Esophagus squamous epithelium (tissue), 5 donors: ENCODE measurements at places on chromosomes 3 and 15. TPM values are rescaled to one million over a fixed set of nuclear protein-coding genes. Genes with fewer than 3 reads are reported as not detected.

DNA sequence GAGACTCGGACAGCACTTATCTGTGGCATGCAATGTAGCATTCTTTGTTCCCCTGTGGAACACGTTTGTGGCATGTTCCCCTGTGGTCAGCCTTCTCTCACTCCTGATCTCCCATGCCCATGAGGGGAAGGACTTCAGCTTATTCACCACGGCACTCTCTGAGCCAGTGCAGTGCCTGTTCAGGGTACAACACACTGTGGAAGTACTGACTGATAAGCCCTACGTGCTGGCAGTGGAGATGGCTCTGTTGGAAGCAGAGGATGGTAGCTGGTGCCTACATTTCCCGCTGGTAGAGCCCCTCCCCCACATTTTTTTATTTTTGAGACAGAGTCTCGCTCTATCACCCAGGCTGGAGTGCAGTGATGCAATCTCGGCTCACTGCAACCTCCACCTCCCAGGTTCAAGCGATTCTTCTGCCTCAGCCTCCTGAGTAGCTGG, 43.5 kb upstream of the ETV5 start:
- H3K27ac ChIP-seq = no peak overlapping the region
- no peak overlapping the region for H3K4me3 ChIP-seq
- no peaks in the 10 kb centered on the region for H3K27me3 ChIP-seq
- no peaks in the 10 kb centered on the region for H3K36me3 ChIP-seq

GRCh38 chr15:76382987-76383728, 46.6 kb downstream of the ISL2 start:
- H3K27ac ChIP-seq = no peak overlapping the region
- H3K4me1 ChIP-seq = no peaks in the 10 kb centered on the region
- no peak overlapping the region for H3K4me3 ChIP-seq

- H3K27ac ChIP-seq = peak overlapping the region; percentile 93
- H3K4me1 ChIP-seq = peaks cover 22% of the 10 kb centered on the region
- H3K36me3 ChIP-seq = peaks cover 94% of the 10 kb centered on the region
- no peak for DNase-seq
- no peak overlapping the region for H3K4me3 ChIP-seq
- H3K27me3 ChIP-seq = no peaks in the 10 kb centered on the region
Measured at GRCh38 chr15:90219421-90220141, 14.2 kb downstream of the CIB1 start.

- no peak overlapping the region for H3K4me3 ChIP-seq
- H3K27me3 ChIP-seq = no peaks in the 10 kb centered on the region
- no peak overlapping the region for H3K27ac ChIP-seq
- DNase-seq = no peak
- H3K4me1 ChIP-seq = no peaks in the 10 kb centered on the region
Measured at GRCh38 chr3:181660337-181660736, 51.4 kb upstream of the SOX2 start.

DNA sequence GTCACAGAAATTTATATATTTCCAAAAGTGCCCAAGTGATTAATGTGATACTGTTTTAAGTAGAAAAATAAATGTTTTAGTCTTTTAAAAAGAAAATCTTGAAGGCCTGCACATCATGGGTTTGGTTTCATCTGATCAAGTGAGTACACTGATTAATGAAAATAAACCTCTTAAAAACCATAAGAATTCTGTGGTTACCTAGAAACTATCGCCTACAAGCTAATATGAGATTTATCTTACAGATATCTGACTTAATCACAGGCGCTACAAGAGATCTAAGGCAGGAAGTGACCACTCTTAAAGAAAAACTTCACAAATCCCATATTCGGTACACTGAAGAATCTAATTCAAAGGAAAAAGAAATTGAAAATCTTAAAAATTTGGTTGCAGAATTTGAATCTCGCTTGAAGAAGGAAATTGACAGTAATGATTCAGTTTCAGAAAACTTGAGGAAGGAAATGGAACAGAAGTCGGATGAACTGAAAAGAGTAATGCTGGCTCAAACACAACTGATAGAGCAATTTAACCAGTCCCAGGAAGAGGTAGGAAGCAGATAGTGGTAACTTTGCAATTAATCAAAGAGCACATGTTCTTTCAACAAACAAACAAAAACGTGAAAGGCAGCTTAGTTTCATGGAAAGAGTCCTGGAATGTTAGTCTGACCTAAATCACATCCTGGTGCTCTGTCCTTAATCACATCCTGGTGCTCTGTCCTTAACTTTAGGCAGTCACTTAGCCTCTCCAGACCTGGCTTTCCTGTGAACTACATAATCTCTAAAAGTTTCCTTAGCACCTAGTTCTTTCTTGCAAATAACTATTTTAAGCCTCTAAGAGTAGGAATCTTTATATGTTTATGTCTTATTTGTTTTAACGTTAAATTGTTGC, 131.8 kb downstream of the CCNL1 start:
- no peaks in the 10 kb centered on the region for H3K4me1 ChIP-seq
- no peaks in the 10 kb centered on the region for H3K36me3 ChIP-seq
- no peak overlapping the region for H3K27ac ChIP-seq

The KNL1 gene
- 2.9 TPM for total RNA-seq

The PLA1A gene
- 0.41 TPM for total RNA-seq

The SAMMSON gene
- not detected for total RNA-seq

The SETMAR gene
- total RNA-seq = 11.4 TPM

The CILP gene
- 2.5 TPM for total RNA-seq

The GPR62 gene
- total RNA-seq = not detected
